DMS153 (cell line): ENCODE measurements at places on chromosomes 6 and 20.
A peak's percentile ranks its signal among the peaks of the same experiment; 100 is the strongest.

DNA sequence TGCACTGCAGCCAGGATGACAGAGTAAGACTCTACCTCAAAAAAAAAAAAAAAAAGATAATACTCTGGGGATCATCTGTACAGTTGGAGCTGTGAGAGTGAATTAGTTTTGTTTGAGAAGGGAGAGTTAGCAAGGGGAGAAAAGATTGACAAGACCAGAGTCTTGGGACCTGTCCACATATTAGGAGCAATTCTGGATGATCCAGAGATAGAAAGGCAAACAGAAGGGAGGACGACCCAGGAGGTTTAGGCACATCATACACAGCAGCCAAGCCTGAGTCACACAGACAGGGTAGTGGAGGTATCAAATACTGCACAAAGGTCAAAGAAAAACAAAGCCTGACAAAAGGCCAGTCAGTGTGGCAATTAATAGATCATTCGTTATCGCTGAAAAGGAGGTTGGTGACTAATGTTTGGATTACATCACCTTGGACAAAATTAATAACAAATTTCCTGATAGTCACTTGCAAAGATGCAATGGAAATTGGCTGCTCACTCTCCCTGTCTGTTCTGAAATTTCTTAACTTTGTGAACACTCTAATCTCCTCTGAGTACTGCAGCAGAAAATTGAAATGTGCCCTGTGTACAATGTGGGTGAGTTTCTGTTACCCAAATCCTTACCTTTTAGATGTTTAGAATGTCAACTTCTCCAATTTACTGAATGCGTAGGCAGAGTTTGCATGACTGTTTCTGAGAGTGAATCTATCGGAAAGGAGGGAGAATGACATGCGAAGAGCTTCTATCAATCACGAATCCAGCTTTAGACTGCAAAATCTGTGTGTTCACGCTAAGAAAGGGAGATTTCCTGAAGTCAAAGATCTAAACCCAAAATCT, 105.4 kb downstream of the TSHZ2 start:
- DNase-seq, result peak; percentile 51

GRCh38 chr6:32244946-32245398, 21.1 kb upstream of the NOTCH4 start:
- DNase-seq, result no peak

DNA sequence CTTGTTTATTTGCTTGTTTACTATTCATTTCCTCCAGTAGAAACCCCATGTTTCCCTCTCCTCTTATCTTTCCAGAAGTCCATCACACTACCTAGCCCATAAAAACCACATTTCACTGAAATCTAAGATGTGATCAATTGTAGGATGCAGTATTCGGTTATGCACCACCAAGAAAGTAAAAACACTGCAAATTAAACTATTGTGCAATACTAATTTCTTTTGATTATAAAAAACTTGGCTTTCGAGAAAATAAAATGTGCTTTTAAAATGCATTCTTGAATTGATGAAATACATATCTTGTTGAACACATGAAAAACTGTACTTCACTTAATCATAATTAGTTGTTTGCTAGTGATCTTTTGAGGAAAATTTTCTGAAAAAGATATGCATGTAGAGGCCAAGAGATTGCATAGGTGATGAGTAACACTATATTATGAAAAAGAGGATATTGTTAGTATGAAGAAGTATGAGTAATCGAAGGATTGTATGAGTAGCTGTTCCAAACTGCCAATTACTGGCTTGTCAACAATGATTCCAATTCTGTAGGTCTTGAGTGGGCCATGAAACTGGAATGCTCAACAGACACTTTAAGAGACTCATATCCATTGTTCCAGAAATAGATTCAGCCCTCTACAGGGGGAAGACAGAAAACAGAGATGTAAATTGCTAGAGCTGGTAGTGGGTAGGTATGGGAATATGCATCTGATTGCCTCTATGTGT, 79.7 kb downstream of the RNF217 start:
- DNase-seq, result no peak

DNA sequence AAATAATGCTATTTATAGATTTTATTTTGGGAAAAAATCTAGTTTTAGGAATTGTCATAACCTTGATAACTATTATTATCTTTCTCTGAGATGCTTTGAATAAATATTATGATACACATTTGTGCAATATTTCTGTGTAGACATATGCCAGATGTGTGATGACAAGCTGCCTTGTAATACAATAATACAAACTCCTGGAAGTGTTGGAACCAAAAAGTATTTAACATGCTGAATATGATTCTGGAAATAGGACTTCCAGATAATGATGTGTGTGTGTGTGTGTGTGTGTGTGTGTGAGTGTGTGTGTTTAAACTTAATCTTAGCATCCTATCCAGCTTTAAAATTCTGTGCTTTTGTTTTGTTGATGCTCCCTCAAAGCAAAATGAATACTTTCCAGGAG, 233.6 kb downstream of the ADGRB3 start:
- DNase-seq, result no peak

DNA sequence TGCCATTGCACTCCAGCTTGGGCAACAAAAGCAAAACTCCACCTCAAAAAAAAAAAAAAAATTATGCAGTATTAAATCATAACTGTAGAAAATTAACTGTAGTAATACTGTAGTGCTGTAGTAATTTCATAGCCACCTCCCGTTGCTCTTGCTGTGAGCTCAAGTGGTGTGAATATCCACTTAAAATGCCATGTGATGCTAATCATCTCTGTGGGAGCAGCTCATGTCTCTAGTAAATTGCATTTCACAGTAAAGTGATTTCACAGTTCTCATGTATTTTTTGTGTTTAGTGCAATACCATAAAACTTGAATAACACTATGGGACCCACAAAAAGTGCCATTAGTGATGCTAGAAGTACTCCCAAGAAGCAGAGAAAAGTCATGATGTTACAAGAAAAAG, 14.4 kb upstream of the FAM217A start:
- DNase-seq, result no peak

DNA sequence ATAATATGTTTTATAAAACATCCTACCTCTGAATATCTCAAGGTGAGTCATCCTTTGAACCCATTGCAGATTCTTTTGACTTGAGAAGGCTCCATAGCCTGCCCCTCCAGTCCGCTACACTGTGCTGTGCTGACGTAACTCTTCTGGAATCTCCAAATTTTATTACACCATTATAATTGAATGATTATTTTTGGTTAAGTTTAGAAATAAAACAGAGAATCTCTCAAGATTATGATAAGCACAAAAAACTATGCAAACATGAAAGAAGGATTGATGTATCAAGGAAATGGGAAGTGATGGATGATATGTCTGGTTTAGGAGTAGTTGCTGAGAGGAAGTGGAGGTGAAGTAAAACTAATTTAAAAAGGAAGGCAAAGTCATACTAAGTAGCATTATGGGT, 1021.3 kb downstream of the HACE1 start:
- no peak for DNase-seq

GRCh38 chr6:33990061-33990541, 155.8 kb downstream of the GRM4 start:
- DNase-seq, result no peak

GRCh38 chr6:25889877-25890853, 16.1 kb upstream of the SLC17A3 start:
- peak; percentile 40 for DNase-seq

DNA sequence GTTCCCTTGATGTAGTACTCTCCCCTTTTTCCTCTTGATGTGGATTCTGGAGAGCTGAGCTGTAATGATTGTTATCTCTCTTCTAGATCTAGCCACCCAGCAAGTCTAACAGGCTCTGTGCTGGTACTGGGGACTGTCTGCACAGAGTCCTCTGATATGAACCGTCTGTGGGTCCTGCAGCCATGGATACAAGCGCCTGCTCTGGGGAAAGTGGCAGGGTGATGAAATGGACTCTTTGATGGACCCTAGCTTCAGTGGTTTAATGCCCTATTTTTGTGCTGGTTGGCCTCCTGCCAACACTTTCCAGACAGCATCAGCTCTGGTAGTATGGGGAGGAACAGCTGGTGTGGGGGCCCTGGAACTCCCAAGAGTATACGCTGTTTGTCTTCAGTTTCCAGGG, 216.3 kb downstream of the ADGRG6 start:
- DNase-seq, result peak; percentile 35
